ENCODE measurements at places on chromosomes 11 and 22.

- no peak for DNase-seq
These were observed 269.9 kb downstream of the TBC1D22A start for GRCh38 chr22:47032091-47032943.

- DNase-seq: no peak
These were observed 4.2 kb downstream of the SLC17A6 start for GRCh38 chr11:22342211-22343031.

DNA sequence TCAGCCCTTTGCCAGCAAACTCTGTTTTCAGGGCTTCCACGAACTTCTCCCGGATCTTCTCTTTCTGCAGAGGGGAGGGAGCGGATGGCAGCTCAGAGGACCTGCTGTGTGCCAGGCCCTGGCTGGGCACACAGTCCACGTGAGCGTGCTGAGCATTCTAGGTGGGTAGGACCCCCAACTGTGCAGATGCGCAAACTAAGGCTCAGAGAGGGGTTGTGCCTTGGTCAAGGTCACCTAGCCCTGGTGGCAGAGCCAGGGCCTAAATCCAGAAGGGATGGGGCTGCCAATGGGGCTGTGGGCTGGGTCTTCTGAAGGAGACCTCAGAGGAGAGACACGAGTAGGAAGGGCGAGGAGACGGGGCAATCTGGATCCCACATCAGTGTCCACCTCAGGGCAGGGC lies 10.8 kb downstream of the PMM1 start:
- no peak for DNase-seq

DNA sequence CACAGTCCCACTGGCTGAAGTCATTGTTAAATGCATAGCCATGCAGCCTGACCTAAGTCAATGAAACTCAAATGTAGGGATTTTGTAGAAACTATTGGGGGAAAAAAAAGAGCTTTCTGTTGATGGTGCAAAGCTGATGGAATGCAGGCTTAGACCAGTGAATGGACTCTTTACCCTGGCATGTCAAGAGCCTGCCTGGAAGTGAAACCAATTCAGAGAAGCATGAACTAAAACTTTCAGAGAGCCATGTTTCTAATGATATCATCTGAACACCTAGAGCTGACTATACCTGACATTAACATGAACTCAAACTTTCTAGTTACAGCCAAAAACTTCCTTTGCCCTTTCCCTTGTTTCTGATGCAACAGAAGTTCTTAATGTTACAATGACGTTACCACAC lies 89.0 kb downstream of the APIP start:
- no peak for DNase-seq

- DNase-seq: no peak
These were observed 9.8 kb downstream of the SCN4B start for GRCh38 chr11:118142809-118143208.

DNA sequence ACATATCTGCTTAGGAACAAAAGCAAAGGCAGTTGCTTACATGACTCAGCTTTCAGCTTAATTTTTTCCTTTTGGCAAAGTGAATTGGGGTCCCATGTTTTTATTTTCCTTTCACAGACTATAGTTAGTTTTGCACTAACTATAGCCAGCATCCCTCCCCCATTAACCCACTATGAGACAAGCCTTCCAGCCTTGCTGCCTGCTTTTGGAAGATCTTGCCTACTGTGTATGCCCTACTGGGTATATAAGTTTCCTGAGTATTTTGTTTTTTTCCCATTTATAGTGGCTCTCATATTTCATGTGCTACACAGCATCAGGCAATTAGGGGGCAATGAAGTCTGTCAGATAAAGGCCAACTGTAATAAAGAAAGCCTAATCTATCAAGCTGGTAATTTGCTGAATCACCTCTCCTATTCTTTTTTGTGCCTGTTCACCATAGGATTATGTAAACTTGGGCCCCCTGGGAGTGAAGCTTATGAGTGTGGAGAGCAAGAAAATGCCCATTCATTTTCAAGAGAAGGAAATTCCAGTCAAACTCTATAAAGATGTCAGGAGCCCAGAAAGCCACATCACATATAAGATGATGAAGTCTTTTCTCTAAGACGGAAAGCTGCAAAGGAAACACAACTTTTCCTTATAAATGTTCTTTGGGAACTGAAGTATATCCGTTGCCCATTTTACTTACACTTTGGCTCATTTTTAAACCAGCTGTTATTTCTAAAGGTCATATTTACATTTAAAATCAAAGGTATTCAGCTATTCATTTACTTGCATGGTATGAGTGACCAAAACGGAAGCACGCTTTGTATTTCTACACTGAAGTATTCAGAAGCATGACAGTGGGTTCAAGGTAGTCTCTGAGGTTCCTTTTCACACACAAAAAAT lies 64.0 kb downstream of the CCDC83 start:
- peak; percentile 9 for DNase-seq

- no peak for DNase-seq
These were observed 165.0 kb downstream of the BRD1 start for GRCh38 chr22:49662681-49663080.

- no peak for DNase-seq
These were observed 23.1 kb downstream of the MRGPRG start for GRCh38 chr11:3195251-3196160.

- no peak for DNase-seq
These were observed 1.2 kb upstream of the FCHSD2 start for GRCh38 chr11:73143126-73143838.

- DNase-seq: no peak
These were observed 4.0 kb downstream of the FXYD6 start for GRCh38 chr11:117872420-117872961.

- no peak for DNase-seq
These were observed 13.7 kb upstream of the SHISAL1 start for GRCh38 chr22:44326491-44326885.

Measured in astrocyte of the spinal cord (primary cell).